ENCODE measurements at places on chromosomes 6 and 20. TPM values are rescaled to one million over a fixed set of nuclear protein-coding genes. Genes with fewer than 3 reads are reported as not detected.

The ZSWIM3 gene
- 6.8 TPM for total RNA-seq

The POPDC3 gene
- 3.7 TPM for total RNA-seq

The PROCR gene
- 21.3 TPM for total RNA-seq

GRCh38 chr6:50965495-50965894 is 146.8 kb downstream of the TFAP2B start:
- no peaks in the 10 kb centered on the region for H3K4me1 ChIP-seq
- no peak overlapping the region for H3K4me3 ChIP-seq
- DNase-seq: no peak
- no peak overlapping the region for H3K27ac ChIP-seq
- no peaks in the 10 kb centered on the region for H3K27me3 ChIP-seq
